ENCODE measurements at places on chromosomes 4 and X.

- no peak for DNase-seq
These were observed 424.5 kb upstream of the CTSO start for GRCh38 chr4:156378033-156378665.

GRCh38 chrX:147699061-147699460 is 212.7 kb upstream of the FMR1 start:
- no peak for DNase-seq

GRCh38 chr4:85024671-85025070 is 58.2 kb upstream of the WDFY3 start:
- no peak for DNase-seq

DNA sequence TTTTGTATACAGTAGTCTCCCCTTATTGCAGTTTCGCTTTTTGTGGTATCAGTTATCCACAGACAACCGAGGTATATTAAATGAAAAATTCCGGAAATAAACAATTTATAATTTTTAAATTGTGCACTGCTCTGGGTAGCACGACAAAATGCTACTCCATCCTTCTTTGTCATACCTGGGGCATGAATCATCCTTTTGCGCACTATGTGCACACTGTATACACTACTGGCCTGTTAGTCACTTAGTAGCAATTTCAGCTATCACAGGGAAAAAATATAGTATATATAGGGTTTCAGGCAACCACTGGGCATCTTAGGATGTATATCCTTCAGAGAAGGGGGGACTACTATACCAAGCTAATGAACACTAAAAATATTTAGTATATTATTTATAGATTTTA is 198.8 kb upstream of the FAT4 start:
- DNase-seq, result no peak

DNA sequence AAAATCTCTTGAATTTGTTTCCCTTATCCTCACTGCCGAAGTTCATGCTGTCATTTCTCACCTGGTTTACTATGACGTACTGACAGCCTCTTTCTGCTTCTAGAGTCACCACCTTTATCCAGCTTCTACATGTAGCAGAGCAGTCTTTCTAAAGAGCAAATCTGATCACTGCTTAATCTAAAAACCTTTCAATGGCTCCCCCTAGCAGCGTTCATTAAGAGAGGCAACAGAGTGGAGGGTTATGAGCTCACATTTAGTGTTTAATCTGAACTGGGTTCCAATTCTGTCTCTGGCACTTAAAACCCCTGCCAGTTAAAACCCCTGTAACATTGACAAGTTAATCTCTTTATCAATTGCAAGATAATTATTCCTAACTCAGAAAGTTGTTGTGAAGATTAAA is 4.4 kb downstream of the RBPJ start:
- DNase-seq, result peak; percentile 3

DNA sequence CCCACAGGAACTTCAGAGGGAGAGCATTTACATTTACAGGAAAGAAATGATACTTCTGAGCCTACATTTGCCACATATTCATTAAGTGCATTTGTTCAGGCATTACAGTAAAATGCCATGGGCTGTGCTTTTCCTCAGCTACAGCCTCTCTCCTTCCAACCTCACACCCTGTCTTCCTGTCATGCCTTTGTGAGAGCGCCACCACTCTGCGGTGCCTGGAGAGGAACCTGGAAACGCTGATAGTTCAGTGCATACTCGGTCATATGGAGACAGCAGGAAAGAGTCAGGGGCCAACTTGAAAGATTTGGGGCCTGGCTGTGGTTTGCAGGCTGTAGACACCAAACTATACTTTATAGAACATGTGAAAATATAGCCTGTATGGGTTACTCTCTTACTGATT is 40.5 kb downstream of the NFKB1 start:
- no peak for DNase-seq

DNA sequence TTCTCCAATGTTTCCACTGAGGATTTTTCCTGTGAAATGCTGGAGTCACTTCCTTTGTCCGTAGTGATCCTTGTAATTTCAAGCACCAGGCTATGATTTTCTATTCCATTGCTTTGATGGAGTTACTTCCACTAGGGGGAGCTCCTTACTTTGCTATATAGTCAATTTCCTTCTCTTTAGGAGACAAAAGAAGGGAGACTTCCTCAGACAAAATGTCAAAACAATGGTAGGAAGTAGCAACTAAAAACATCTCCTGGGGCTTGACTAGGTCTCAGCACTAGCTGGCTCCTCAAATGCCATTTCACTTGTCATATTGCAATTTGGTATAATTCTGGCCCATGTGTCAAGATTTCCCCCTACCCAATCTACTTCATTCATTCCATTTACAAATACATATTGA is 24.1 kb downstream of the ZCCHC12 start:
- no peak for DNase-seq

DNA sequence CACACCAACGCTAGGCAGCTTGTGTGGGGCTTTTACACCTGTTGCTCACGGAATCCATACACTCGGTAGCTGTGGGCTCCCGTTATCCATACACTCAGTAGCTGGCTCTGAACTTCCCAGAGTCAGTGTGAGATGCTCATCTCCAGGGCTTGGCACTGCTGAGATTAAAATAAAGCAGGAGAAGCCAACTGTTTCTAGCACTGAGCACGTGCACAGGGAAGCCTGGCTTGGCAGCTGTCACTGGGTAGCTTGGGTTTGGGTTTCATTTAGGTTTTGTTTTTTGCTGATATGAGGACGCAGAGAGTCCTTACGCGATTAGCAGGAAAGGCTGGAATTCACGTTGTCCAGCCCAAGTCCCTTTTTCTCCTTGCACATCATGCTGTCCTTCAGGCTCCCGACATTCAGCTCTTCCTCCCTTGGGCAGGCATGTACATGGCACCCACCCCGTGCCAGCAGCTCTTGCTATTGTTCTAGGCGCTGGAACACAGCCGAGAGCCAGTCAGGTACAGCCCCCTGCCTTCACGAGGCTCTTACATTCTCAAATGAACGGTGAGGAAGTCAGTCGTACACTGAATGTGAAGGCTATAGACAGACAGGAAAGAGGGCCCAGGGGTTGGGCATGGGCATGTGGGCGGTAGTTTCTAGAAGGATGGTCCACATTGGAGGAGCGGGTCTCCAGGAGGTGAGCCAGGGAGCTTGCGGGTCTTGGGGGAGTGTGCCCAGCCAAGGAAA is 25.9 kb downstream of the NSG1 start:
- no peak for DNase-seq

DNA sequence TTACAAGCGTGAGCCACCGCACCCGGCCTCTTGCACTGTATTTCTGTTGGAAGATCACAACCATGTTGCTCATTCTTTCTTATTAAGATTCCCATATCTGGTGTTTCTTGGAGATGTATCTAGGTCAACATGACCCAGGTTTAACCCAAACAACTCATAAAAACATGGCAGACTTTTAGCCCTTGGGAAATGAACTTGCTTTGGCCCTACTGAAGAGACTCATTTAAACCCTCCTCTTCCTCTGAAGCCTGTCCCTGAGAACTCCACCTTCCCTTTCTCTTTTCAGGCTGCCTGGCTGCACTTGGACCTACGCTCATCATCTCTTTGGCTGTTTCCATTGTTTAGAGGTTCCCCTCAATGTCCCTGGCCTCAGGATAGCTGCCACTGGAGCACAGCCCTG is 22.8 kb upstream of the OPN1LW start:
- DNase-seq, result no peak

DNA sequence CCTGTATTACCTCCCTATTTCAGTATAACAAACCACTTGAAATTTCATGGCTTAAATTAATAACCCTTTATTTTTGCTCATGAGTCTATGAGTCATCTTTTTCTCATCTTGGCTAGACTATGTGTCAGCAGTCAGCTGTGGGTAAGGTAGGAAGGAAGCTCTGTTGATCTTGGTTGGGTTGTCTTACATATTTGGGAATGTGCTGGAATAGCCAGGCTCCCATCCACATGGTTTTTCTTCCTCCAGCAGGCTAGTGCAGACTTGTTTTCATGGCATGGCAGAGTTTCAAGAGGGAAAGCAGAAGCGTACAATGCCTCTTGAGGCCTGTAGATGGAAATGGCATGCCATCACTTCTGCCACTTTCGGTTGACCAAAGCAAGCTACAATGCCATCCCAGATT is 89.7 kb downstream of the LINC00632 start:
- DNase-seq, result no peak

DNA sequence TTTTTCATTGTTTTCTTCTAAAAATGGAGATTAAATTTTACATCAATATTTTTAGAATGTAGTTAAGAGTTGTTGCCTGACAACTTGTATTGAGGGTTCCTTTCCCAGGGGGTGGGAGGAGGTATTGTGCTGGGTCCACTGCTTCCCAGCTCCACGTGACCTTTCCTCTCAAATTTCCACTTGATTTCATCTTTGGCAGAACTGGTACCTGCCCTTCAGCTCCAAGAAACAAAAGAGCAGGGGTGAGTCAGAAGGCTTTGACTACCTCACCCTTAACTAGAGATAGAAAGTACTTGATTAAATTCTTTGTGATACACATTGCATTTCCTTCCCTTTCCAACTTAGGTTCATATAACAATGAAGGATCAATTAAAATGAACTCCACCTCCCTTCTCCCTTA is 19.7 kb downstream of the TRIM2 start:
- DNase-seq, result no peak

- no peak for DNase-seq
These were observed 62.6 kb downstream of the MCUB start for GRCh38 chr4:109622626-109623025.

- no peak for DNase-seq
These were observed 120.2 kb downstream of the KLHL8 start for GRCh38 chr4:87100168-87100567.

DNA sequence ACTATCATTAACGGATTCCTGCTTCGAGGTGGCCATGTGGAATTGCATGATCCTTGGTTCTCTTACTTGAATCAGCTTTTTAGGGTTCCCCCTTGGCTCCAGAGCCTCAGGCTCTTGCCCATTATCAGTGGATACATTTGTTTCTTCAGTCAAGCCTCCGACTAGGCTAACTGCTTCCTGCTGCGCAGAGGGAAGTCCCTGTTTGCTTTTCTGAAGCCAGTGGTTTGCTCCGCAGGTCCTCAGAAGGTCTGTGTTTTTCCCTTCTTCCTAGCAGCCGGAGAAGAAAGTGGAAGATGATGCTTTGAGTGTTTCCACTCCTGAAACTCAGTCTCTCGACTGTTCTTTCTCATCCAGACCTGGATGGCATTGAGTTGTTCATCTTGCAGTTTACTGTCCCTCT is 20.6 kb downstream of the SRD5A3 start:
- DNase-seq, result no peak

GRCh38 chr4:157127571-157127970 is 51.6 kb downstream of the GLRB start:
- DNase-seq, result no peak

DNA sequence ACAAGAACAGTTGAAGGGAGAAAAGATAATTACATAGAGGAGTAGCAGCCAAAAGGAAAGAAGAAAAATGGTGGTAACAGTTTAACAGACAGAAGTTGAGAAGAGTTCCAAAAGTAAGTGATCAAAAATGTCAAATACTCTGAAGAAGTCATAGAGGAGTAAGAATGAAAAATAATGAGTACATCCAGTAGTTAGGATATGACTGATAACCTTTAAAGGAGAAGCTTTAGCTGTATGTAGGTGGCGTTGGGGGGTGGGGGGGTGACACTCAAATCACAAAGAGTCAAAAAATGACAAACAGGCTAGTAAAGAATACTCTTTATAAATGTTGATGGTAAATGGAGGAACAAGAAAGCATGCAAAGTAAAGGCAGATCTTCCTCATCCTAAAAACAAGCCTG is 40.6 kb downstream of the RAB33A start:
- no peak for DNase-seq

- no peak for DNase-seq
These were observed 63.2 kb downstream of the QDPR start for GRCh38 chr4:17448689-17449088.

DNA sequence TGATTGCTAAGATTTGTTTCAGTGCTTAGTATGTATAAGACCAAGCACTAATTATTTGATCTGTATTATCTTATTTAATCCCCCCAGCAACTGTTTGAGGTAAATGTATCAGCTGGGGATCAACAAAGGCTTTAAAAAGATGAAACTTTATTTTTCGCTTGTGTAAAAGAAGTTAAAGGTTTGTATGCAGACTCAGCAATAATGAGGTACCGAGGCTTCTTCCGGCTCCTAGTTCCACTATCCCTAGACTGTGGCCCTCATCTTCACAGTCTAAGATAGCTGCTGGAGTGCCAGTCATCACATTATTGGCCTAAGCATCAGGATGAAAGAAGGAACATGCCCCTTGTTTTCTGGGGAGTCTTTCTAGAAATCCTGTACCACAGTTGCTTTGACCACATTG is 105.6 kb upstream of the SCML1 start:
- DNase-seq, result no peak

DNA sequence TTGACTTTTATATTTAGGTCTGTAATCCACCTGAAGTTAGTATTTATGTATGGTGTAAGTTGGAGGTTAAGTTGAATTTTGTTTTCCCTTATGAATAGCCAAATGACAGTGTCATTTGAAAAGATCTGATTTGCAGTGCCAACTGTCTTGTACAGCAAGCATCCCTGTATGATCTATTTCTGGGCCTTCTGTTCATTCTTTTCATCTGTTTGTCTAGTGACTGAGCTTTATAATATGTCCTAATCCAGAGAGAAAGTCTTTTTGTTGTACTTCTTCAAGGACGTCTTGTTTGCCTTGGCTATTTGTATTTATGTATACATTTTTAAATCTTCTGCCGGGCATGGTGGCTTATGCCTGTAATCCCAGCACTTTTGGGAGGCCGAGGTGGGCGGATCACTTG is 39.6 kb downstream of the CDKL5 start:
- DNase-seq, result no peak

DNA sequence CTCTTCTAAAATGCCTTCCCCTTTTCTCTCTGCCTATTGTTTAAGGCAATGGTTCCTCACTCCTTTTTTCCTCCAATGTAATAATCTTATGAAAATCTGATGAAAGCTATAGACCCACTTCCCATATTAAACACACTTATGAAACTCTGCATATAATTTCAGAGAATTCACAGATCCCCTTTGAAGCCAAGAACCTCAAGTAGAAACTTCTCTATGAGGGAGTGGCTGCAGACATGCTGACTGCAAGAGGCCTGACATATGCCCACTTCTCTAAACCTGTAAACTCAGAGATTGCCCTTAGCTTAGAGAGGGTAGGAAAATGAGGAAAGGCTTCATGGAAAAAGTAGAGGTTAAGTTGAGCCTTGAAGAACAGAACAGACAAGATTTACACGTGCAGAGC is 37.6 kb downstream of the TAB3 start:
- DNase-seq, result no peak

DNA sequence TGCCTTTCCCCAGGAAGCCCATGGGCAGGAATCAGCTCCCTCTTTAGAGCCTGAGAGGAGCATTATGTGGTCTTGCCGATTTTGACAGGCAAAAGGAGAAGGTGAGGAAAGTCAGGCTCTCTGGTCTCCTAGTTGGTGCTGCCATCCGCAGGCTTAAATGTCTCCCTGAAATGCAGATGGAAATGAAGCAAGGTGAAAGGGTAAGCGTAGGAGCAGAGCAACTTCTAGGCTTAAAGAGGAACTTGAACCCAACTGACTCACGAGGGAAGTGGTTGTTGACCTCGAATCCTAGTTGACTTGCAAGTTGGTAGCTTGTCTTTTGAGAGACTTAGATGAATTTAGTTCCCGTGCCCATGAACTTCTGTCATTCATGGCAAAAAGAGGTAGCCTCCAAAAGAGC is 205.9 kb downstream of the PTTG2 start:
- no peak for DNase-seq

- DNase-seq, result no peak
These were observed at the start of gene SYNPO2 for GRCh38 chr4:118888666-118889311. SYNPO2 (plus strand) TSS chr4:118888854; CDS start chr4:118889037, 183 bp downstream.
